ENCODE measurements at places on chromosomes 1 and 21.

DNA sequence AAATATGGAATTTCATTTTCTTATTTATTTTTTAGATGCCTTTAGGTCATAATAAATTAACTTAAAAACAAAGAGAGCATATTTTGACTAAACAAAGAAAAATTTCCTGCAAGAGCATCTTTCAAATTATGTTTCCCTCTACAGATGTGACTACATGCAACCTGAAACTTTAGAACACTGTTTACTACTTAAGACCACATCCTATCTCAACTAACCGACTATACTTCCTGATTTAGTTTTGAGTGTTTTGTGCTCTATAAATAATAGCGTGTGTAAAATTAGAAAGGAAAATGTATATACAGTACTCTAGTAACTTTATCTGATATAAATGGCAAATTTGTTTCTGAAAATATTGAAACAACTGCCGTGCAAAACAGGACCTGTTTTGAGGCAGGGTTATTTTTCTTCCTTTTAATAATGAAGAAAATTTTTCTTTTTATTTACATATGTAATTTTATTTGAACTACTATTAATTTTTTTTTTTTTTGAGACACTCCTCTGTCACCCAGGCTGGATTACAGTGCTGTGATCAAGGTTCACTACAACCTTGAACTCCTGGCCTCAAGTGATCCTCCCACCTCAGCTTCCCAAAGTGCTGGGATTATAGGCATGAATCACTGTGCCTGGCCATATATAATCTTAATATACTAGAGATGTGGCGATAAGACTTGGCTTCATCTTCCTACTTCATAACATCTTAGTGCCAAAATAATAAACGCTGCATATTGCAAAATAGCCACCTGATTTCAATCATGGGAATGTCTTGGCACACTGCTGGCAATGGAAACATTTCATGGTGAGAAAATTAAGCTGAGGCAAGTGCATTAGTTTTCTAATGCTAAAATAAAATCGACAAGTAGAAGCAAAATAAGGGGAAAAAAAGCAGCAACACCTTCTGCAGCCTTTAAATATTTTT lies 12.3 kb downstream of the ZRANB2 start:
- no peak for DNase-seq

- no peak for DNase-seq
Measured at GRCh38 chr21:34792504-34793089, 123.8 kb downstream of the CLIC6 start.

DNA sequence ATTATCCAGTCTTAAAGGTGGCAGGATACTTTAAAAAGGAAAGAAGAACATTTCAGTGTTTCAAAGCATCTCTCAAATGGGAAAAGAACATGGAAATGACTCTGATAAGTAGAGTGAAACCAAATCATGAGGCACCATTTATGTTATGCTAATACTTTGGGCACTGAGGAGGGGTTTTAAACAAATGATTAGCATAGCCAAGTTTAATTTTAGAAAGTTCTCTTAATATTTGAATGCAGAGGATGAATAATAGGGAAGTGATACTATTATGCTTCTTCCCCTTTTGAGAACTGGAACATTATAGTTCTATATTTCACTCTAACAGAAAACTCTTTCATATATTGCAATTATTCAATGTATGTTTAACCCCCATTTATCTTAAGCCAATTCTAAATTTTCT lies 1181.9 kb upstream of the PRMT6 start:
- no peak for DNase-seq

- no peak for DNase-seq
Measured at GRCh38 chr1:230049731-230050130, 17.3 kb upstream of the GALNT2 start.

DNA sequence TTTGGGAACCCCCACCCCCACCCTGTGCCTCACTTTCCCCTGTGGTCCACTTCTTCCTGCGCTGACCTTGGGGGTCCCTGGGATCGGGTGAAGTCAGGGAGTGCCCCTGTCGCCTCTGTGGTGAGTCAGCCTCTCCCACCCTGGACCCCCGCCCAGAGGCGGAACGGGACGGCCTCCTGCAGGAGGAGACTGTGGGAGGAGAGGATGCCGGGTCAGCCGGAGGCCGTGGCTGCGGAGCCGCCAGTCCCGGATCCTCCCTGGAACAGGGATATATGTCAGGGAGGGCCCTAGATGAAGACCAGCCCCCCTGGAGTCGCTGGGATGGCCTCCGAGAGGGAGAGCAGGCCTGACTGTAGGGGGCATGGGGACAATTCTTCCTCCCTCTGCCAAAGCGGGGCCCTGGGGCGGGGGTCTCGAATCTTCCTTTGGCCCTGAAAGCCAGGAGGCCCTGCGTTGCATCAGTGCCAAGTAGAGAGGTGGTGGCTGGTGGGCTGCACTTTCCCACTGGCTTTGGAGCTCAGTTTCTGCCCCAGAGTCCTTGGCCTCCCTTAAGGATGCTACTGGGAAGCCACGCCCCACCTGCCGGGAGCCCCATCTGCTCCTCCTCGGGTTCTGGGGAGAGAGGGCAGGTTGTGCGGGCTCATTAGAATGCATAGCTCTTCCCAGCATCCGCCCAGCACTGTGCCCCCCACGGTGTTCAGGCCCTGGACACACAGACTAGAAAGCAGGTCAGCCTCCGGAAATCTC lies 930 bp downstream of the ARHGEF10L start:
- no peak for DNase-seq

DNA sequence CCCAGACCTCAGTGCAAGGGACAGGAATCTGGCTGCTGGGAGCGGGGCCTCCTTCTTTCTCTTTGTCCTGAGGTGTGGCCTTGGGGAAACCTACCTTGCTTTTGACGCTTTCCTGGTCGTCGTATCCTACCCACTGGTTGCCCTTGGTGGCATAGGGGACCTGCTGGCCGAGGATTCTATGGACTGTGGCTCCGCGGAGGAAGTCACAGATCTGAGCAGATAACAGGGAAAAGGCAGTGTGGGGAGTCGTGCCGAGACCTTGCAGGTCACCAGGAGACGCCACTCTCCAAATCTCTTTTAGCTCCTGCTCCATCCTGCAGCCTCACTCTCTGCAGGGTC lies 4.0 kb upstream of the MYBPH start:
- DNase-seq = no peak

- no peak for DNase-seq
Measured at GRCh38 chr1:192978195-192978710, 80.9 kb downstream of the UCHL5 start.

GRCh38 chr1:234659538-234659937 lies 49.6 kb upstream of the IRF2BP2 start:
- no peak for DNase-seq
